ENCODE measurements at places on chromosomes 7 and 10. TPM values are rescaled to one million over a fixed set of nuclear protein-coding genes. Genes with fewer than 3 reads are reported as not detected.

DNA sequence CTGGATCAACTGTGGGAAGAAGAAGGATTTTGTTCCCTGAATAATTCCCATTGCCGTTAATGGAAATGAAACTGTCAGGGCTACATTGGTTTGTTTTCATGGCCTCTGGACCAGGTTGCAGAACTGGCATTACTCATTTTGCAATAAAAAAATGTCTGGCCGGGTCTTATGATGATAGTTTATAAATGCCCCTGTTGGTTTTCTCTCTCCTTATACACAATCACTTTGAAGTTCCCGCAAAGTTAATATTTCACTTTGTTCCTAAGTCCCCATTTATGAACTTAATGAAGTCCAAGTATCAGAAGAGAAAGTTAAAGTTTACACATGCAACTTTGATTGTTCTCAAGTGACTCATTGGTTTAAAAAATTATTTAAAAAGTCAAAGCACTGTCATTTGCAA, 150.7 kb upstream of the PRR15 start:
- DNase-seq, result no peak

The PILRA gene
- 12.5 TPM for total RNA-seq

DNA sequence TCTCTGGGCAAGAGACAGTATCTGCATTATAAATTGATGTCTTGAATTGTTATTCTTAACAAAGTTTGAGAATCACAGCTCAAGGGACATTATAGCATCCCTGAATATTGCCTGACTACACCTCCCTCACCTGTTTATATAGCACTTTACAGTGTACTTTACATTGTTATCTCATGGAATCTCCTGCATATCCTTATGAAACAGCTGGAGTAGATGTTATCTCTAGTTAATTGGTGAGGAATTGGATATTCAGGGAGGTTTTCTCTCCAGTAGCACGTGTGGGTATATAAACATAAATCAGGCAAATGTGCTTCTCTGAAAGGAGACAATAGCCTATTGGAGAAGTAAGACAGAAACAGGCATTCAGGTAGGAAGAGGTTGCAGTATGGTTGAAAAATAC, 117.2 kb downstream of the SRI start:
- DNase-seq, result no peak

- DNase-seq, result no peak
Measured at GRCh38 chr7:64651203-64651602, 14.7 kb upstream of the ZNF107 start.

DNA sequence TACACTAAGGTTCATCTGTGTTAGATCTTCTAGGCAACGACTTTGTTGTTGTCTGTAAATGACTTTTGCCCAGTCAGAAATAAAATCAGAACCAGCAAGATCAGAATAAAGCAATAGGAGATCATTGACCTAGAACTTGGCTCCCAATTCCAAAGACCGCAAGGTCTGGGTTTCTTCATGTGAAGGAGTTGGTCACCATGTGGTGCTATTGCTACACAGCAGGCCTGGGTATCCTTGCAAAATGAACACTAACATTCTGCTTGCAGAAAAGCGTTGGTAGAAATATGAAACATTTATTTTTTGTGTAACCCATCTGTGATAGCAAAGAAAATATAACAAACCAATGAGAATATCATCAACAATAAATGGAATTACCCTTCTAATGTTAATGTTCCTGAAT, 831.0 kb downstream of the NXPH1 start:
- DNase-seq, result no peak

Data from glutamatergic neuron (in vitro differentiated cells).